ENCODE measurements at places on chromosomes 12 and 14.
A peak's percentile ranks its signal among the peaks of the same experiment; 100 is the strongest.

GRCh38 chr14:56738020-56738419 lies 72.3 kb downstream of the OTX2 start:
- DNase-seq, result peak; percentile 95

- DNase-seq, result no peak
These were observed 979 bp upstream of the BIN2 start for GRCh38 chr12:51324953-51325352.

- no peak for DNase-seq
These were observed 692 bp upstream of the COX14 start for GRCh38 chr12:50111395-50111692.

- no peak for DNase-seq
These were observed 10.6 kb upstream of the PKP2 start for GRCh38 chr12:32907166-32907565.

GRCh38 chr12:116606397-116606796 lies 47.2 kb downstream of the MAP1LC3B2 start:
- peak; percentile 23 for DNase-seq

DNA sequence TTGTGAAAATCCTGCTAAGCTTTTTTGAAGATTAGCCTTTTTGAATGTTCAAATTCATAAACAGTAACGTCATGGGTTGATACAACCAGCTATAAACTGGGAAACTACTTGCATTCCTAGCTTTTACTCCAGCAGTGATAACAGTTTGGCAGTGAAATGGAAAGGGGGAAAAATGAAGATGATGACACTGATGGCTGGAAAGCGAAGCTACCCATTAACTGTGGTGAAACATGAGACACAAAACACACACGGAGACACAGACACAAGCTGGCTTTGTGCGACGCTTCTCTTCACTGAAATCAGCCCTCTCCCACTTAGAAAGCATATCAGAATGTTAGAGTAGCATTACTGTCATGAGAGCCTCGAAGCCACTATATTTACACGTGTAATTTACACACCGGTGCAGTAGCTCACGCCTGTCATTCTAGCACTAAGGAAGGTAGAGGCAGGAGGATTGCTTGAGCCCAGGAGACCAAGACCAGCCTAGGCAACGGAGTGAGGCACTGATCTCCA lies 15.7 kb downstream of the VPS37B start:
- DNase-seq, result peak; percentile 30

- no peak for DNase-seq
These were observed 12.1 kb upstream of the HMGA2 start for GRCh38 chr12:65811968-65812700.

DNA sequence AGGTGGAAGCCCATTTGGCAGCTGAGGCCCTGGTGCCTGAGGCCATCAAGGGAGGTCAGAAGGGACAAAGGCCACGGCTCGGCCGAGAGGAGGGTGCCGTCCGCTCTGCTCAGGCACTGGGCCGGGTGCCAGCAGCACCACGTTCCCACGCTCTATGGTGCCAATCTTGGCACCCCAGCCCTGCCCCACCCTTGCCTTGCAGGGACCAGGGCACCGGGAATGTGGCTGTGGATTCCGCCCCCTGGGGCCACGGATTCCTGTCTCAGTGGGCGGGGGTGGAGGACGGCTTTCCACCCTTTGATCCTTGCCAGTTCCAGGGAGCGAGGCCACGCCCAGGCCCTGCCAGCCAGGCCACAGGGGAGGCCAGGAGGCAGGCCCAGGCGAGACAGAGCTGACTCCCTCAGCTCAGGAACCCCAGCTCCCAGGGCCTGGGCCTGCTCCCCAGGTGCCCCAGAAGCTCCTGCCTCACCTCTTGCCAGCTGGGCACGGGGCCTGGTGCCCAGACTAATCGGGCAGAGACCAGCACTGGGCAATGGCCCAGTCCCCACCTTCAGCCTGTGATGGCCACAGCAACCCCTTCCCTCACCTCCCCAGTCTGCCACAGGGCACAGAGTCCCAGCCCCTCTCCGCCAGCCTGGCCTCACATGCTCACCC lies 26.4 kb upstream of the GPR132 start:
- DNase-seq, result no peak

GRCh38 chr12:12608557-12608957 lies 3.1 kb upstream of the CREBL2 start:
- no peak for DNase-seq

DNA sequence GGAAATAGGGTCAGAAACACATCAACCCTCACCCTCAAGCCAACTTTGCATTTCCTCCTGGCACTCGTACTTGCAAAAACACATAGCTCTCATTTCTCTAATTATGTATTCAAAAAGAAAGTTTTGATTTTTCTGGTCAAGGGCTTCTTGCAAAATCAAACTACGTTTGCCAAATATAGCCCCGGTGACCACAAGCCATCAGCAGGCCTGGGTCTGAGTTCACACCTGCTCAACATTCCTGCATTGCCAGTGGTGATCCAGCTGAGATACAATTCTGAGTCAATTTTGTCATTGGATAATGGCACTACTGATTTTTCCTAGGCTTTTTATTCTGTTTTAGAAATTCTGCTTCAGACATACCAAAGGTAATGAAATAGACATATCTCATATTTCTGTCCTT lies 10.7 kb upstream of the BHLHE41 start:
- no peak for DNase-seq

DNA sequence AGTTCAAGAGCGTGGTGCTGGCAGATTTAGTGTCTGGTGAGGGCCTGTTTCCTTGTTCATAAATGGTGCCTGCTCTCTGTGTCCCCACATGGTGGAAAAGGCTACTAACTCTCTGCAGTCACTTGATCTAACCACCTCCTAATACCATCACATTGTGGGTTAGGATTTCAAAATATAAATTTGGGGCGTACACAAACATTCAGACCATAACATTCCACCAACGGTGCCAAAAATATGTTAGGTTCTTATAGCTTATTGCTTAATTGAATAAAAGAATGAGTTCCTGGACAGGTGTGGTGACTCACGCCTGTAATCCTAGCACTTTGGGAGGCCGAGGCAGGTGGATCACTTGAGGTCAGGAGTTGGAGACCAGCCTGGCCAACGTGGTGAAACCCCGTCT lies 3.4 kb upstream of the DYRK2 start:
- no peak for DNase-seq

DNA sequence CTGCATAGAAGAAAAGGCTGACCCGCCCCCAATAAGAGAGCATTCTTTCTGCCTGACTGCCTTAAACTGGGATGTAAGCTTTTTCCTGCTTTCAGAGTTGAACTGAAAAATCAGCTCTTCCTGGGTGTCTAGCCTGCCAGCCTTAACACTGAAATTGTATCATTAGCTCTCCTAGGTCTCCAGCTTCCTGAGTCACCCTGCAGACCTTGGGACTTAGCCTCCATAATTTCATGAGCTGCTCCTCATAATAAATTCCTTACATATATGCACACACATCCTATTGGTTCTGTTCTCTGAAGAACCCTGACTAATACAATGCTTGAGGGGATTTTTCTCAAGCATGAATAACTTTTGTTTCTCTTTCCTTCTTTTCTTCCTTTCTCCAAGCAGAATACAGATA lies 76.4 kb upstream of the FAR2 start:
- DNase-seq, result no peak

DNA sequence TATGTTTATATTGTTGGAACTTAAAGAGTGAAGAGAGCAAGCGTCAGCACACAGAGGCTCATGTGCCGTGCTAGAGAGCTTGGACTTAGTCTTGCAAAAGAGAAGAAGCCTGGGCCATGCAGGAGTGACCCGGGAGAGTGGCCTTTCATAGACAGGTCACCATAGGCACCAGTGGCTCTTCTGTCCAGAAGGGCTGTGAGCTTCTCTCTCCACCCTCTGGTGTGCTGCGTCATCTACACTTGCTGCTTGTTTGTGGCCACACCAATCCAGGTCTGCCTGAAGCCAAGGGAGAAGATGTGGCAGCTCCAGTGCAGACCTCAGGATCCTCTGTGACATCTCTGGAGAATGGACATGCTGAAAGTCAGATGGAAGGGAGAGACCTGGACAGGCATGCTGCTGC lies 74.4 kb downstream of the NTF3 start:
- DNase-seq, result no peak

DNA sequence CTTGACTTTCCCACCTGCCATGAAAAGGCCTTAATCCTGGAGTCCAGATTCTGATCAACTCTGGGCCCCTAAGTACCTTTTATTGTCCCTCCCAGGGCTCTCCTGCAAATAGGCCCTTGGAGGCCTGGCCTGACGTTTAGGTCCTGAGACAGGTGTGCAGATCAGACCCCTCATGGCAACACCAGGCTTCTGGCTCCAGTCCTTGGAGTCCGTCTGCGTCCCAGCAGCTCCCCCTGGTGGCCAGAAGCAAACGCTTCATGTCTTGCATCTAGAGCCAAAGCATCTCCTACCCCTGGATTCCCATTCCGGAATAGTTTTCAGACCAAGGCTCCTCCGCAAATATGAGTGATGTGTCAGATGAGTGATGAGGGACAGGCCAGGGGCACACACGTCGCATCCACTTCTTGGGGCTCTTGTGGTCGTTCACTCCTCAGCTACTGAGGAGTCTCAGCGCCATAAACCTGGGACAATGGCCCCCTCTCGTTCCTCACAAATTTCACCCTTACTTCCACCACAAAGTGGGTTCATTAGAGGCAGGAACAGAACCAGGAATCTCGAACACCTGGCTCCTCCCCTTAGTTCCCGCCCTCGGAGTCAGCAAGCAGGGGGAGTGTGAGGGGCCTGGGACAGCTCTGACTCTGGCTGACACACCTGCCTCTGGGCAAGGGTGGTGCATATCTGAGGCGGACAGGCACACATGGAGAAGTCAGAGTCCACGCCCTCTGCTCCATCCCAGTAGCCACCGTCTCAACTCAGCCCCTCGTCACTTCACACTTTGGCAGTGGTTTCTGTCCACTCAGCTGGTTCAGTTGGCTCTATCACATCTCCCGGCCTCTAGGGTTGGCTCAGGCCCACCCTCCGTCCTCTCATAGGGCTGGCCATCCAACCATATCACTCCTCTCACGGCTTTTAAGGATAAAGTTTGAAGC lies 77.9 kb upstream of the PWP1 start:
- peak; percentile 48 for DNase-seq

DNA sequence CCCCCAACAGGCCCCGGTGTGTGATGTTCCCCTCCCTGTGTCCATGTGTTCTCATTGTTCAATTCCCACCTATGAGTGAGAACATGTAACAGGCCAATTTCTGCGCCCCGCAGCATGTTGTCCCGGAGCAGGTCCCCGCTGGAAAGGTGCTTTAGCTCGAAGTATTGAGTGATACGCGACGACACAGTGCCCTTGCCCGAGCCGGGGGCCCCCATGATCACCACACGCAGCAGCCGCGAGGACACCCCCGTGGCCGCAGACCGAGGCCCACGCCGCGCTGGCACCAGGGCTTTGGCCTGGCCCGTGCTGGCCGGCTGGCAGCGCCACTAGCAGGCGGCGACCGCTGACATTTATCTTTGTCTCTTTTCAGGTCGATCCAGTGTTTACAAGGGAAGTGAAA lies 91.7 kb downstream of the GLT1D1 start:
- no peak for DNase-seq

DNA sequence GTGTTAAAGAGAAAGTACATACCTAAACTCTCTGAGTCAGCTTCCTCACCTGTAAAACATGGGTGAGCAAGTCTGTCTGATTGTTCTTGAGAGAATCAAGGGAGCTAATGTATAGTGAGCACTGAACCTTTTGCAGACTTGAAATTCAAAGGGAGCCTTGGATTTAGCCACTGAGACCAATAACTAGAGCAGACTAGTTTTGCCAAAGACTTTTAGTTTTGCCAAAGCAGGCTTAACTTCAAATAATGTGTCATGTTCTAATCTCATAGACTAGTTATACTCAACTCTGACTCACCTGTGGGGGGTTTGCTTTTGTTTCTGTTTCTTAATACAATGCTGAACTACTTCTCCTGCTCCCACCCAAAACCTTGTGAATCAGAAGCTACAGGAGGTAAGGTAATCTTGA lies 123.7 kb downstream of the SLC25A21 start:
- DNase-seq, result no peak

- DNase-seq, result peak; percentile 70
These were observed 330.5 kb downstream of the PAWR start for GRCh38 chr12:79360286-79360685.

DNA sequence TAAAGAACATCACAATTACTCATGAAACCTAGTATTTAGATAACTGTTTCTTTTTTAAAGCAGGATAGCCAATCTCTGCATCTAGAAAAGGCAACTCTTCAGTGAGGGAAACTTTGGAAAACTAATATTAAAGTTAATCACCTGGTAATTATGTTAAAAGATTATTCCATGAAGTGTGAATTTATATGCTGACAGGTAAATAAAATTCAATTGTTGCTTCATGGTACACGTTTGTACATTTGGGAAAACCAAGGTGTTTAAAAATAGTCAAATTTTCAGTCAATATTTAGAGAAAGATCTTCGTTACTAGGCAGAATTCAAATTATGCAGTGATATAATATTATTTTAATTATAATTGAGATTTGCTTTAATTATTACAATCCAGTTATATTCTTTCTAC lies 100.1 kb upstream of the LRFN5 start:
- no peak for DNase-seq

DNA sequence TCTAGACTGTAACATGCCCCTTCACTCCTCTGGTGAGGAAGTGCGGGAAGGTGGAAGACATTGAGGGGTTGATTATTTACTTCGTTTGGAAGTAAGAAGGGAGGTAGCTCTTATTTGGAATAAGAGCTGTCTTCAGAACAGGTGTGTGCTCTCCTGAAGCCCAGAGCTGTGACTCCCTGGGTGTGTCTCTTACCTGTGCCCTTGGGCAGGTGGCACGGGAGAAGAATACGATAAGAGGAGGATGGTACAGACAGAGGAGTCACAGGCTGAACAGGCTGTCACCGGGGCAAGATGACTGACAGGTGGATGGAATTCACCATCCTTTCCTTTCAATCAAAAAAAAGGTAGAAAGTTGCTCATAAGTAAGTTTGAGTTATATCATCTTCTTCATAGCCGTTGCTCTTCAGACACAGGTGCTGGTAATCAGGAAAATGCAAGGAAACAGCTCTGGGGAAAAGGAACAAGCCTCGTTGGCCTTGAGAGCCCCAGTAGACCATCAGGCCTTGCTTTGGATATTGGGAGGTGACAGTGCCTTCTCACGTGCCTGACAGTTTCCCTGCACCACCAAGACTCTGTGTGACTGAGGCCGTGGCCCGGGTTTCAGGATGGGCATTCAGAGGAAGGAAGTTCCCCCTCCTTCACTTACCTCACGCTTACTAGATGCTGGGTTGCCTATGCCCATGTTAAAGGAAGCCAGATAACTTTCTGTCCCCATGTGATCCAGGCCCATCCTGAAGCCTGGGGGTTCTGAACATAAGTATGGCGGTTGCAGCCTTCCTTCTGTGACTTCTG lies 120.4 kb downstream of the ETV6 start:
- DNase-seq, result no peak

DNA sequence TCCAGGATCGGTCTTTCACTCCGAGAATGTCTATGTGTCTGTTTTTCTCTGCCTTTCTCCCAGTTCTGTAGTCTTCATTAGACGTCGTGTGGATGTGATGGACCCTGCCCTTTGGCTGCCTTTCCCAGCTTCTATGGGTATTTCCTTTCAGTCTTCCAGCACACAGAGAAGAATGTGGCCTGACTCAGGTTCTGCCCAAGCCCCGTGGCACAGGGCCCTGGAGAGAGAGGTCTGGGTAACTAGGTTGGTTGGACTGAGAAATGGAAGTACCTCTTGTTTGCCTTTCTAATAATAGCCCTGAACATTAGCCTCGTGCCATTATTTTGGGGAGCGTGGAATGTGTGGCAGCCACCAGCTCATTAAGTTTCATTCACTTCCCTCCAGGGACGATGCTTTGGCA lies 3.8 kb downstream of the FOXJ2 start:
- no peak for DNase-seq

Data from NCI-H2029 treated with DMSO at 0.1 percent for 48 hours (cell line).